ENCODE measurements at places on chromosomes 1 and 21.

- DNase-seq, result no peak
These were observed 1.8 kb downstream of the VWA1 start for GRCh38 chr1:1437033-1437903.

DNA sequence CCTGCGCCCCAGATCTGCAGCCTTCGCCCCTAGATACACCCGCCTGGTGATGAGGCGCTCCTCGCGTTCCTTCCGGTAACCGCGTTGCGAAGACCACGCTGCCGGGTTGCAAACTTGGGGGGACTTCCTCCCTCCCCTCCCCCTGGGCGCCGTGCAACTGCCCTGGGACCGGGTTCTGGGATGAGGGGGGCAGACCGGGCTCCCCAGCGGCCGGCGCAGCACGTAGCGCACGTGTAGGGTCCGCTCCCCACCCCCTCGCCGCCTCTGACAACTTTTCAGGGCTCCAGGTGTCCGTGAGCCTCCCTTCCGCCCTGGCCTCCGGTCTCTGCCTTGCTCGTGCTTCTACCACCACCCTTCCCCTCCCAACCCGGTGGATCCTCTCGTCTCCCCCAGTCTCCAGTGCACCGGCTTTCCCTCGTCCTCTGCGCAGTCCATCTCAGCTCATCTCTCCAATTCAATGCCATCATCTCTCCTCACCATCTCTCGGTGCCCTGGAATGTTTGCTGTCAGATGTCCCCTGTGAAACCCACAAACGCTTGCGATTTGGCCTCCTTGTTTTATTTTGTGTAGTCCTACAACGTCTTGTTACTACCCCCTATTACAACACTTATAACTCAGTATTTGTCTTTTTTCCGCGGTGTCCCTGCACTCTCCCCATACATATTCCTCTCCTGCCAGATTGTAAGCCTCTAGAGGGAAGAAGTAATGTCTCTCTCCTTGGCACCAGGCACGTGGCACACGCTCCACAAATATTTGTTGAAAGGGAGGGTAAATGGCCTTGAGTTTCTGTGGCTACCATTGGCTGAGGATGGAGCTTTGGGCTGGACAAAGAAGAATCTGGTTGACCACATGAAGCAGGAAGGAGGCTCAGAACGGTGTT lies 782 bp downstream of the PCAT6 start:
- peak; percentile 22 for DNase-seq

DNA sequence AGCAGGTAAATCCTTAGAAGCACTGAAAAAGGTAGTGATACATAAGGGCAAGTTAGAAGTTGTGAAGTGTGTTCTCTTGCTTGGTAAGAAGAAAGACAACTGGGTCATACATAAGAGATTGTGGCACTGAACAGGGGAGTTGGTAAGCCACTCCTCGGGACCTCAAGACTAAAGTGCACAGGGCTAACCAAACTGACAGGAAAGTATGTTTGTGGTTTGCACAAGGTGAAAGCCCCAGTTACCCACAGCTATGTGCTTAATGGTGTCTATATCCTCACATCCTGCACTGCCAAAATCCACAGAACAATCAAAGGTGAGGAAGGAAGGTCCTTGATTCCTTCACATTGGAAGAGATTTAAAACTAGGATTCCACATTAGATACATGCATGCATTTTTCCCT lies 276.5 kb downstream of the DNM3 start:
- no peak for DNase-seq

DNA sequence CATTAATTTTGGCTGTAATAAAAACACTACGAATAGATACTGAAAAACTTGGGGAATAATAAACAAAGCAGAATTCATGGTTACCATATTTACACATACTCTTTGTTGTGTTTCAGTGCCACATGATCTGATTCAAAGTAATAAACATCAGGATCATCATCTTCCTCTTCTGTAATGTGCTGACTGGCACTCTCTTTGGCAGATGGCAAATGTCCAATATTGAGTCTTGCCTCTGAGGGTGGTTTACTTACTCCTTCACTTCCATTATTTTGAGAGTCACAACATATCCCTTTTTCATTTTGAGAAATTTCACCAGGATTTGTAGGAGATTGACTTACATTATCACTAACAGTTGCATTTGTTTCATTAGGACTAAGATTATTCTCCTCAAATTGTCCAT lies 50.7 kb downstream of the ZZZ3 start:
- no peak for DNase-seq

DNA sequence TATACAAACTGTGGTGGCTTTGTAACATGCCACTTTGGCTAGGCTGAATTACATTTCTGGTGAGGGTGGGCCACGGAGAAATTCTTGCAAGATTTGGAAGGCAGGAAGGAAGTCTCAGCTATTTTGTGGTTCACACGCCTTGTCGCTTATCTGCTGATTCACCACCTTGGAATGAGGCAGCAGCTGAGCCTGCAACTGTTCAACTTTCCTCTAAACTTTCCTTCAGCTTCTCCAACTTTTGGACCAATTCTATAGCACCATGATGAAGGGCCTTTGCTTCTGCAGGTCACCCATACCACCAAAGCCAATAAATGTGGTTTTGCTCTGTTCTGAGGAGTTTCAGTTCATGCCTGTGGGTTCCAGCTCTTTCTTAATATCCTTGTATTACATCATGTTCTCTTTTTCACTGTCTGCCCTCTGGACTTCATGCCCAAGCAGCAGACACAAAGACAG lies 337.6 kb upstream of the SNX7 start:
- peak; percentile 98 for DNase-seq

GRCh38 chr1:215132156-215132555 lies 49.6 kb downstream of the KCNK2 start:
- no peak for DNase-seq

DNA sequence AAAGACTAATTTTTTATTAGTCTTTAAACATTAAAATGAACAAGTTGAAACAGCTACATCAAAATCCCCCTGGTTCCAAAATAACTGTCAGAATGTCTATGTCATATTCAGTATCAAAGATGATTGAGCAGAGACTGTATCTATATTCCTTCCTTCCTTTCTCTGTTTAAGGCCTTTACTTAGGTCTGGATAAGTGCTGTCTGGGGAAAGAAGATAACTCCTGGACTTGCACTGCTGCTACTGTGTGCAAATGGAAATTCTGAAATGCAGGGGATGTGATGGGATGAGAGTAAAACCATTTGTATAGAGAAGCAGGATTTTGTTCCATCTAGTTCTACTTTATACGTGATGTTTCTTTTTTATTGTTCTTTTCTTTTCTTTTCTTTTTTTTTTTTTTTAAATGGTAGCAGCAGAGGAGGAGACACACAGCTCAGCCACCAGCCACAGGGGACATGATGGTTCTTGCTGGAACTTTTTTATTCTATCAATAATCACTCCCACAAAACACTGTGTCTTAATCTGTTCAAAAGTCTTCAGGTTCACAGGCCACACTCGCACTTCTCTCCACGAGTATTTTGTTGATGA lies 33.6 kb upstream of the FOXE3 start:
- no peak for DNase-seq

GRCh38 chr1:70143048-70143659 lies 62.2 kb downstream of the LRRC40 start:
- DNase-seq, result peak; percentile 64
